ENCODE measurements at places on chromosomes 13 and 19. TPM values are rescaled to one million over a fixed set of nuclear protein-coding genes. Genes with fewer than 3 reads are reported as not detected.
A peak's percentile ranks its signal among the peaks of the same experiment; 100 is the strongest.

DNA sequence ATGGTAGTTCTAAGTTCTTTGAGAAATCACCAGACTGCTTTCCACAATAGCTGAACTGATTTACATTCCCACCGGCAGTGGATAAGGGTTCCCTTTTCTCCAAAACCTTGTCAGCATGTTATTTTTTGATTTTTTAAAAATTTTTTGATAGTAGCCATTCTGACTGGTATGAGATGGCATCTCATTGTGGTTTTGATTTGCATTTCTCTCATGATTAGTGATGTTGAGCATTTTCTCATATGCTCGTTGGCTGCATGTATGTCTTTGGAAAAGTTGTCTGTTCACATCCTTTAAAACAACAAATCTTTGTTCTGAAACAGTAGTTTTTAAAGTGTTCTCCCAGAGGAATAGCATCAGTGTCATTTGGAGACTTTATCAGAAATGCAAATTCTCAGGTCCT is 77.5 kb upstream of the POMP start:
- DNase-seq, result no peak

DNA sequence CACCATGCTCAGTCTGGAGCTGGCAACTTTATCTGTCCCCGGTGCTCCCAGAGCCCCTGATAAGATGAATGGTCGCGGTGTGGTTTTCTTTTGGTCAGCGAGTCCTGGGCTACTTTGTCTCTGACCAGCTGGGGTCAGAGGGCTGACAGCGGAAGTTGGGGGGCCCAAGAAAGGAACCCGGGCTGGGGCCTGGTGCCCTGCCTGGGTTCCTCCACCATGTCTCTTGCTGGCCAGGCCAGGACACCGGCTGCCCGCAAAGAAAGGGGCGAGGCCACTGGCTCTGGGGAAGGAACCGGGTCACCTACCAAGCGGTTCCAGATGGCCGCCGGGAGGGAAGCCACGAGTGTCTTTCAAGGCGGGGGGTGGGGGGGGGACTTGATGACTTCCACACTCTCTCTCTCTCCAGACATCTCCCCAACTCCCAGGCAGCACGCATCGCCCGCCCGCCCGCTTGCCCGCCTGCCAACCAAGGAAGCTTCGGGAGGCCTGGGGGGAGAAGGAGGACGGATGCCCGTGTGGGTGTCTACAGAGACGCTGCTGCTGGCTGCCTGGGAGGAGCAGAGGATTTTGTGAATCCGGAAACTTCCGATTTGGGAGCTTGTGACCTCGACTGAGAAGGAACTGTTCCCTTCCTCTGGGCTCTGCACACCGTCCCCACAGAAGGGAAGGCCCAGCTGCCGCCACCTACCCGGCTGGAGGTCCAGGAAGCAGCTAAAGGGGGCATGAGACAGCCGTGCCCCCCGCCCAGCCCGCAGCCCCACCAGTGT is 1.1 kb downstream of the PIP5K1C start:
- DNase-seq, result no peak

GRCh38 chr19:18915639-18916038 is 3.5 kb downstream of the COPE start:
- peak; percentile 56 for DNase-seq

DNA sequence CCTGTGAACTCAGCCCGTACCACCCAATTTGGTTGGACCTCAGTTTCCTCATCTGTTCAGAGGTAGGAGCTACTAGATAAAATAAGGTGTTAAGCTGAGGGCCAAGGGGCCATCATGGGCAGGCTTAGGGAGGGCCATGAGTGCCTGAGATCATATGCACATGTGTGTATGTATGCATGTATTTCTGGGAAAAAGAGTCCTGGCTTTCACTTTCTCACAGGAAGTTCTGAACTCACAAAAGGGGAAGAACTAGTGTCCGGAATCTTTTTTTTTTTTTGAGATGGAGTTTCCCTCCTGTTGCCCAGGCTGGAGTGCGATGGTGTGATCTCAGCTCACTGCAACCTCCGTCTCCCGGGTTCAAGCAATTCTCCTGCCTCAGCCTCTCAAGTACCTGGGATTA is 18.9 kb downstream of the TGFB1 start:
- no peak for DNase-seq

DNA sequence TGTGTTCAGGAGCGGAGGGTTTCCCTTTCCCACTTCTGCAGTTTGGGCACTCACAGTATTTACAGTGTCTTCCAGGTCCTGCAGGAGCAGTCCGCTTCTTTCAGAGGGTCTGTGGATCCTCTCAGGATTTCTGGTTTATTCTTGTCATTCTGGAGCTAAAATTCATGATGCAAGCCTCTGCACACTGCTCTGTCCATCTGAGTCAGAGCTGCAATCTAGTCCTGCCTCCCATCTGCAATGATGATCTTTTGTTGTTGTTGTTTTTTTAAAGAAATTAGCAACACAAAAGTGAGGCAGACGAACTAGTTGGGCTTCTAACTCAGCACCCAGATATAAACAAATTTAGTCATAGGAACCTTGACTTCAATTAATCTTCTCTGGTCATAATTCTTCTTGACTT is 86.5 kb downstream of the DLEU7 start:
- DNase-seq, result no peak

DNA sequence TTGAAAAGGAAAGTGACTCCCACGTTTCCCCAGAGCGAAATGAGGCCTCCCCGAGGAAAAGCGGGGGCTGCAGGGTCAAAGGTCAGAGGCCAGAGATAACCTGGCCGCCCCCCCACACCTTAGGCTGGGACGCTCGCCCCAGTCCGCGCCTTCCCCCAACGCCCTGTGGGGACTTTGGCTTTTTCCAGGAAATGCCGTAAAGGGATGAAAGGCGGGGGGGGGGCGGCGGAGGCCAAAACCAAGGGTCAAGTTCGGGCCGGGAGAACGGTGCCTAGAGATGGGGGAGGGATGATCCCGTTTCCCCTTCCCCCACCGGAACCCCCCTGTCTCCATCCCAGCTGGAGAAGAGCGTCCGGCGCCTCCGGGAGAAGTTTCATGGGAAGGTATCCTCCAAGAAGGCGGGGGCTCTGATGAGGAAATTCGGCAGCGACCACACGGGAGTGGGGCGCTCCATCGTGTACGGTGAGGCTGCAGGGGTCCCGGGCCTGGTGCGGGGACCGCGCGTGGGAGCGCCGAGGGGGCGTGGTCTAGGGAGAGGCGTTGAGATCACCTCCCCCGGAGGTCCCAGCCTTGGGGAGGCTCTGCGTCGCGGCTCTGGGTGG is 575 bp downstream of the SHFL start:
- DNase-seq, result peak; percentile 43

DNA sequence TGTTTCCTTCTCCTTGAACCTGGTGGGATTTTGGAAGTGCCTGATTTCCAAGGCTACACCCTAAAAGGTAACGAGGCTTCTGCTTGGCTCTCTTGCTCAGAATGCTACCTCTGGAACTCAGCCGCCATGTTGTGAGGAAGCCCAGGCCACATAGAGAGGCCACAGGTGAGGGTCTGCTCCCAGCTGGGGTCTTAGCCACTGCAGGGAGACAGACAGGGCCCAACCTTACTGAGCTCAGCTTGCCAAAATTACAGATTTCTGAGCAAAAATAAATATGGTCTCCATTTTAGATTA is 61.4 kb downstream of the GPR12 start:
- DNase-seq, result no peak

GRCh38 chr13:45747071-45747470 is 45.0 kb downstream of the CBY2 start:
- no peak for DNase-seq

DNA sequence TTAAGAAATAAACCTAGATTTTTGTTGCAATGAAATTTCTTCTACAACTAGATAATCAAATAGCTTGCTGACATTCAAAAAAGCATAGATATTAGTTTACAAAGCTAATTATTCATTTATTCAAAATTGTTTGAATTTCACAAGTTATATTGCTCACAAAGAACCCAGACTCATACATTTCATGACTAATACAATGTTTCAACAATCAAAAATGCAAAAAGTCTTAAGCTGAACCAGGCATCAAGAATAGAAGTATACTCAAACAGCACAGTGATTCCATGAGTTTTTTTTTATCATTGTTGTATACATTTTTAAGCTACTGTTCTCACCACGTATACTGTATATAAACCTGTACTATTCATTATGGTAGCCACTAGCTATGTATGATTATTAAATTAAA is 51.0 kb downstream of the DIAPH3 start:
- DNase-seq, result no peak

GRCh38 chr13:82506805-82507414 is 1375.4 kb downstream of the SLITRK1 start:
- DNase-seq, result no peak

DNA sequence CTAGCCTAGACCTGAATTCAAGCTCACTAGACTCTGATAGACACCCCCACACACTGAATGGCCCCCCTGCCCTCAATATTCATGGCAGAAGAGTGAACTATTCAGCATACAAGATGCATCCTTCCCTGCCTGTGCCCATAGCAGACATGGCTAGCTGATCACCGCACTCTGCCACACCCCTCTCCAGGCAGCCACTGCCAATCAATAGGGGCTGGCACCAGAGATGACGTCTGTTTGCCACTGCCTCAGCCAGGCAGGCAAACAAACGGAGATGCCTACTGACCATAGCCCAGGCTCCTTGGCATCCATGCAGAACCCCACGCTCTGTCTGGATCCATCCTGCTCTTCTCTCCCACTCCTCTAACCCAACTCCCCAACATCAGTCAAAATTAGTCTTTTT is 13.8 kb upstream of the NPAS1 start:
- no peak for DNase-seq

DNA sequence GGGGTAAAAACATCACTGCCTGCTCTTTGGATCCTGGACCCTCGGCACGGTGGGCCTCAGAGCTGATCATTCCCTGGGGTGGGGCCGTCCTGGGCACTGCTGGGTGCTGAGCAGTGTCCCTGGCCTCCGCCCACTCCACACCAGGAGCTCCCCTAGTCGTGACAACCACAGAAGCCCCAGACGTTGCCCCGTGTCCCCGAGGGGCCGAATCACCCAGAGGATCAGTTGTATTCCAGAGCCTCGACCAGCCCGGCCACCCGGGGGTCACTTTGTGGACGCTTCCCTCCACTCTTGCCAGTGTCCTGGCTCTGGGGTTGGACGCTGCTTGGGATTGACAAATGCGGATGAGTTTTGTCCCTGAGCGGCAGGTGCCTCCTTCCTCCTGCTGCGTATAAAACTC is 10.2 kb downstream of the C2CD4C start:
- DNase-seq, result peak; percentile 62

- no peak for DNase-seq
These were observed 62.9 kb downstream of the RASA3 start for GRCh38 chr13:114069376-114070097.

- DNase-seq, result peak; percentile 49
These were observed 8.2 kb downstream of the EID2B start for GRCh38 chr19:39524495-39524894.

Gene STX10
- 52.9 TPM for polyA plus RNA-seq

Gene ZNF471
- 2.6 TPM for polyA plus RNA-seq

Gene USHBP1
- polyA plus RNA-seq, result 7.2 TPM

Gene TMEM238
- polyA plus RNA-seq, result 8.1 TPM

Gene FCER2
- polyA plus RNA-seq, result not detected

Gene CFAP97D2
- polyA plus RNA-seq, result not detected

Gene CLC
- not detected for polyA plus RNA-seq

Data from kidney (tissue), 22 donors.